Heart left ventricle (tissue), 16 donors: ENCODE measurements at places on chromosomes 1 and 21. TPM values are rescaled to one million over a fixed set of nuclear protein-coding genes. Genes with fewer than 3 reads are reported as not detected.

DNA sequence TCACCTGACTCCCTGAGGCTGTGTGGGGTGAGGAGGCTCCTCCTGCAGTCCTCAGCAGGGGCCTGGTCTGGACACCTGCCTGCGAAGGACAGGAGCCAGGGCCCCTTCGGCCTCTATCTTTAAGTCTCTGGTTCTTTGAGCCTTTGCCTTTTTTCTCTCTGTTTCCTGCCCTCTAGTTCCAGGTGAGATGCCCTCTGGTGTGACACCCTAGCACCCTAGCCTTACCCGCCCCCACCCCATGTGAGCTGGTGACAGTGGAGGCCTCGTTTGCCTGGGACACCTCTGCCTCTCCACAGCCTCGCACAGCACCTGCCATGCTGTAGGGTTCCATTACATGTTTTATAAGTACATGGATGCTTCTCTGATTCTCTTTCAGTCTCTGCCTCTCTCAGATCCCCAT lies 47.3 kb downstream of the DDX20 start:
- no peak for DNase-seq

- no peak for DNase-seq
Observed at GRCh38 chr21:37828991-37829390, 87.3 kb downstream of the KCNJ6 start.

GRCh38 chr1:107879346-107879745 lies 85.6 kb downstream of the VAV3 start:
- no peak for DNase-seq

DNA sequence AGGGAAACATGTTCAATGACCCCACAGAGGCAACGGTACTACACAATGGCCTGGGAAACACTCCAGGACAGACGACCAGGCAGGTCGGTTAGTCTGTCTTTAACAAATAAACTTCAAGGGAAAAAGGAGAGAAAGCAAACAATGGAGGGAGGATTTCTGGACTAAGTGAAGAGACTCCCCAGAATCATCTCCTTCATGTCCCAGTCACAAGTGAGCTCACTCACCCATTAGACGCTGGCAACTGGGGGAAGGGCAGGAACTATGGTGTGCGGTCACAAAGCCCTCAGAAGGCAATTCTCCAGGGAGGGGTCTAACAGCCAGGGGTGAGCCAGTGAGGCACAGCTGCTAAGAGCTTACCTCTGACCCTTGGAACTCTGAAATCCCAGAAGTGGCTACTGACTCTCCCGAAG lies 55.7 kb upstream of the NADK start:
- DNase-seq, result no peak

DNA sequence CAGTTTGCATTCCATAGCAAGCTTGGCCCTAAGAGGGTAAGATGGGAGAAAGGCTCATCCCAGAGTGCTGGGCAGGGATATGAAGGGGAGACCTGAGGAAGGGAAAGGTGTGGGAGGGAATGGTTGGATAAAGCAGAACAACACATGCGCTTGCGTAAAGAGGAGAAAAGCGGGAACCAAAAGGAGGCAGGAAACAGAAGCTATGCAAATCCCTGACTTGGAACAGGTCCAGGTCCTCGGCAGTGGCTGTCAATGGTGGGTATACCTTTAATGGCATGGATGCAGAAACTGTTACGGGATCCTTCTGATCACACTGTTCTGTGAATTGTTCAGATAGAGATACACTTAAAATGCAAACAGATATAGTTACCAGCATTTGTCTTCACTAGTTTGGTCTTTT lies 455.6 kb downstream of the SIPA1L2 start:
- DNase-seq, result no peak

DNA sequence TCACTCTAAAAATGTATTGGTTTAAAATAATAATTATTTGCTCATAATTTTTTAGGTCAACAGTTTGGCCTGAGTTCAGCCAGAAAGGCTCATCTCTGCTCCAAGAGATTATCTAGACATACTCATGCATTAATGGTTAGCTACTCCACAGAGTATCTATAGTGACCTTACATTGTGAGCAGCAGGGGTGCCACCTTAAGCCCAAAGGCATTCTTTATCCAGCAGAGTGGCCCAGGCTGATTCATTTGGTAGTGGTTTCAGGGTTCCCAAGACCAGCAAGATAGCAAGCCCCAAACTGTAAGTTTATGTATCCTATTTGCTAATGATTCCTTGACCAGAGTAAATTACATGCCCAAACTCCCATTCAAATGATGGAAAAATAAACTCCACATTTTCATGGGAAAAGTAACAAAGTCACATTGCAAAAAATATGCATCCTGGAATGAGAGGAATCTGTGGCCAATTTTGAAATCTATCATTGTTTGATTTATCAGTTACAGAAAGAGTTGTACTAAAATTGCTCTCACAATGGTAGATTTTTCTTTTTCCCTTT lies 182.6 kb upstream of the KCNK2 start:
- DNase-seq, result no peak

- peak; percentile 60 for DNase-seq
Observed at GRCh38 chr1:7975212-7975865, 13.8 kb downstream of the PARK7 start.

GRCh38 chr1:62373221-62373620 lies 54.0 kb upstream of the KANK4 start:
- DNase-seq, result no peak

DNA sequence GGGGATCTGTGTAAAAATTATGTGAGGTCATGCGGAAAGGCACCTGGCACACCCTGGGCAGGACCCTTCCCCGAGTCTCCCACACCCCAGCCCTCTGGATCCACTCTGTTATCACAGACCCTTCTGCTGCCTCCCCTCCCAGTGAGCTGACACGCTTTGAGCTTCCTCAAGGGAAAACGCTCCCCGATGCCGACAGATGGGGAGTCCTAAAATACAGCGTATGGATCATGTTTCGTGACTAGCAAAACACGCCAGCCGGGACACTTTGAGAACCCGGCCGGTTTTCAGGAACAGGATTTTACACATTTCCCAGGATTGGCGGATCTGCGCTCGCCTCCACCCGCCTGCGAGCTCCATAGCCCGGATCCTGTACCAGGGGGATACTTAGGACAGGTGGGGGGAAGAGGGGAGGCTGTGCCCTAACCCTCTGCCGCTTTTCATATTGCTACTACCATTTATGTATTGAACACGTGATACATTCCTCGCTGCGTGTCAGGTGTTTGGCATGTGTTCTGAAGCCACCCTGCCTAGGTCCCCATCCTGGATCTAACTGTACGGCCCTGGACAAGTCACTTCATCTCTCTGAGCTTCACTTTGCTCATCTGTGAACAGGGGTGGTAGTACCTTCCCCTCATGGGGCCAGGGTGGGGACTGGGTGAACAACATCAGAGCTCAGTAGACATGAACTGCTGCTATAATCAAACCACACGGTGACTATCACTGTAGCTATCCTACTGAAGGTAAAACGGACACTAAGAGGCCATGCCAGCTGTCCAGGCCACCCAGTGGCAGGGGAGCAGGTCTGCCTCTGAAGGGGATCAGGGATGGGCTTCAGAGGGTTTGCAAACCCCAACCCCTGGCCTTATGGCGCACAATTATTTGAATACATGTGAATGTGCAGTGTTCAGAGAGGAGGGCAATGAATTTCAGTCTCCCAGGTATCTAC lies 63.2 kb downstream of the SSBP3 start:
- DNase-seq, result no peak

DNA sequence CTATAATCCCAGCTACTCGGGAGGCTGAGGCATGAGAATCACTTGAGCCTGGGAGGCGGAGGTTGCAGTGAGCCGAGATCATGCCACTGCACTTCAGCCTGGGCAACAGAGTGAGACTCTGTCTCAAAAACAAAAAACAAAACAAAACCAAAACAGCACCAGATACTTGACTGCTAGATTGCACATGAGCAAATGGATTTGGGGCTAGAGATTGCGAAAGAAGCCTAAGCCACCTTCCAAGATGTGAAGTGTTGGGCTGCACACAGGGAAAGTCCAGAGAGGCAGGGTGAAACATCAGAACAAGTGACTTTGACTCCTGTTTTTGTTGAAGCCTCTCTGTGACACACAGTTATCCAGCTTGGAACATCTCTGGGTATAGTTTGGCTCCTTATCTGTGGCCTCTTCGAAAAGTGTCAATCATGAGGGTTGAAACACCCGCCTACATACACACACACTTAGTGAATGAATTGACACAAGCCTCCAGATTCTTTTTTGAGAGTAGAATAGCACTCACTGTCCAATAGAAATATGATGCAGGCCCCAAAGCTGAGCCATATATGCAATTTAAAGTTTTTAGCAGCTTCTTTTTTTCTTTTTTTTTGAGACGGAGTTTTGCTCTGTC lies 34.2 kb upstream of the GPR137B start:
- DNase-seq, result no peak

DNA sequence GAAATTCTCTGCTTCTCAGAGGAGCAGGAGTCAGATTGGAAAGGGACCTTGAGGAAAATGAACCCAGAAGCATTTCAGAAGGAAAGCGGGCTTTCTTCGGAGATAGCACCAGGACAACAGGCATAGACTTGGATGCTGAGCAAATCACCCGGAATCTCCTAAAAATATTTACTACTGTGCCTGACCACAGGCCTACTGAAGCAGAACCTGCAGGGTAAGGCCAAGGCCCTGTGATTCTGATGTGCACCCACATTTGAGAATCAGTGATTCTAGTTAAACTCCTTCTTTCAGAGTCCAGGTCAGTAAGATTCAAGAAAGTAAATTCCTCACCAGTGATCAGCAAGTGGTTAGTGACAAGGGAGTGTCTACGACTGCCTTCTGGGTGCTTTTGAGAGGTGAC lies 307.3 kb upstream of the DUSP10 start:
- no peak for DNase-seq

GRCh38 chr1:3837200-3837599 lies 19.8 kb downstream of the CEP104 start:
- DNase-seq, result no peak

- DNase-seq, result no peak
Observed at GRCh38 chr21:28186604-28187003, 806.1 kb downstream of the LTN1 start.

DNA sequence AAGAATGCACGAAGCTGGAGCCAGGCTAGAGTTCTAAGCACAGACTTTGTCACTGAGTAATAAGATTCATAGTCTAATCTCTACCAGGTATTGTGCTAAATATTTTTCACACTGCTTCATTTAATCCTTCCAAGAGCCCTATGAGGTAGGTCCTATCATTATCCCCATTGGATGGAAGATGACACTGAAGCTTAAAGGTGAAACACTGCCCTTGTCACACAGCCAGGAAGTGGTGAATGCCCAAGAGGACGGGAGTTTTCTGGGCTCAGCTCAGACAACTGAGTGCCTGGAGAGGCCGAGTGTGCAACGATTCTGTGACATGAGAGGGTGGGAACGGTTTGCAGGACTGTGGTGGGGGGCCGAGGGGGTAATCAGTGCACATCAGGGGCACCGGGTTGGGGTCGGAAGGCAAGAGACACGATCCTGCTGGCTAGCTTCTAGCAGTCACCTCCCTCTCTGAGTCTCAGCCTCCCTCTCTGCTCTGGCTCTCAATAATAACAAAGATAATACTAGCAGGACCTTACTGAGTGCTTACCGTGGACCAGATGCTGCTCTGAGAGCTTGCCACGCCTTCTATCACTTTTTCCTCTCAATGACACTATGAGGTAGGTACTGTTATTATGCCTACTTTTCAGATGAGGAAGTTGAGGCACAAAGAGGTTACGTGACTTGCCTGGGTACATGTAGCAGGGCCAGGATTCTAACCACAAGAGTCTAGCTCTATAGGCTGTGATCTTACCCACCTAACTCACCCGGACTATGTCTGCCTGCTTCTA lies 12.4 kb downstream of the KCNQ4 start:
- DNase-seq, result no peak

DNA sequence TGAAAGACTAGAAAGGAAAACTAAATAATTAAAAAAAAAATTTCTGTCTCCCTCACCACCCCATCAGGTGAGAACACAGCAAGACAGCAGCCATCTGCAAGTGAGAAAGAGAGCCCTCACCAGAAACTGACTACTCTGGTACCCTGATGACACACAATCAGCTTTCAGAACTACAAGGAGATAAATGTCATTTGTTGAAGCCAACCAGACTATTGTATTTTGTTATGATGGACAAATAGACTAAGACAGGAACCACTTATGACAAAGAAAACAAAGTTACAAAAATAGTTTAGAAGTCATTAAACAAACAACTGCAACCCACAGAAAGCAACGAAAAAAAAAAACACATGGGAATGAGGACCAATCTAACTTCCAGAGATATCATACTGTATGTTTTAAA lies 98.3 kb downstream of the FAF1 start:
- DNase-seq, result no peak

GRCh38 chr1:205369701-205370123 lies 13.0 kb upstream of the KLHDC8A start:
- no peak for DNase-seq

DNA sequence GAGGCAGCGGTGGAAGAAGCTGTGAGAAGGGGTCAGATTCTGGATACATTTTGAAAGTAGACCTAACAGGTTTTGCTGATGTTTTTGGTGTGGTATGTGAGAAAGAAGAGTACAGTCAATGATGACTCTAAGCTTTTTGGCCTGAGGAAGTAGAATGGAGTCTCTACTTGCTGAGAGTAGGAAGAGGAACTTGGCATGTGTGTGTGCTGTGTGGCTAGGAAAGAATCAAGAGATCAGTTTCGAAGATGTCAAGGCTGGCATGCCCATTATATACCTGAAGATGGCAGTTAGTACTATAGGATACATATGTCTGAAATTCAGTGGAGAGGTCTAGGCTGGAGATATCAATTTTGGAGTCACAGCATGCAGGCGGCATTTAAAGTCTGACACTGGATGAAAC lies 64.4 kb downstream of the MAB21L3 start:
- DNase-seq, result no peak

DNA sequence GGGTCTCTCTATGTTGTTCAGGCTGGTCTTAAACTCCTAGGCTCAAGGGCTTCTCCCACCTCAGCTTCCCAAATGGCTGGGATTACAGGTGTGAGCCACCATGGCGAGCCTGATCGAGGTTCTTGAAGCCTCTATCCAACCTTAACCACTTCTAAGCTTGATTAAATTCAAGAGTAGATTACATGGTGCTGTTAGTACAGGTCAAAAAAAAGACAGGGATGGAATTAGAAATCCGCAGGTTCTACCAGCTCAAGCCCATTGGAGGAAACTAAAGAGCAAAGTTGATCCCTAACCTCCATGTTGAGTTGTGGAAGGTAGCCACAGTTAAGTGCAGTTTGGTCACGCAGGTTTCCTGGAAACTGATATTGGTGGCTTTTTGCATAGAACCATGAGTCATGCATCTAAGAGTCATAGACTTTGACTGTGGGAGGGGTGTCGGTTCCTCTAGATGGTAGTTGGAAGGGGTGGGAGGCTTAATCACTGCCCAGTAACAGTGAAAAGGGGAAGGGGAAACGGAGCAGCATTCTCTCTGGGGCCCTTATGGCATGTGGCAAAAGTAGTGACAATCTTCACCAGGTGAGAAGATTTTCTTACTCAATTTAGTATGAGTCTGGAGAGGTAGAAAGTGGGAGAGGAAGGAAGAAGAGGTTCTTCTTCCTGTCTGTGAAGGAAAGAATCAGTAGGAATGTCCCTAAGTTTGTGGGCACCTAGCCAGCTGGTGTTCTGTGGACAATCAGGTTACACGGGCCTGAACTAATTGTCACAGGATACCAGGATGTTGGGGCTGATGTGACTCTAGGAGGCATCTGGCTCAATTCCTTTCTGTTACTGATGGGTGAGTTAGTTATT lies 7.0 kb downstream of the CD53 start:
- no peak for DNase-seq

- DNase-seq, result no peak
Observed at GRCh38 chr1:216710598-216711333, 12.5 kb downstream of the ESRRG start.

KIRREL1 gene
- total RNA-seq, result 7.3 TPM

ALPL gene
- total RNA-seq, result 6.3 TPM

THEMIS2 gene
- 18.8 TPM for total RNA-seq

NBPF10 gene
- 0.38 TPM for total RNA-seq
